Fibroblast of lung (primary cell): ENCODE measurements at places on chromosomes 1 and 21. TPM values are rescaled to one million over a fixed set of nuclear protein-coding genes. Genes with fewer than 3 reads are reported as not detected.

The GPR153 gene
- total RNA-seq, result 8.9 and 13.4 TPM in 2 replicates

The YOD1 gene
- 5.6 and 6.2 TPM in 2 replicates for total RNA-seq

The PRAMEF7 gene
- not detected in 2 replicates for total RNA-seq

DNA sequence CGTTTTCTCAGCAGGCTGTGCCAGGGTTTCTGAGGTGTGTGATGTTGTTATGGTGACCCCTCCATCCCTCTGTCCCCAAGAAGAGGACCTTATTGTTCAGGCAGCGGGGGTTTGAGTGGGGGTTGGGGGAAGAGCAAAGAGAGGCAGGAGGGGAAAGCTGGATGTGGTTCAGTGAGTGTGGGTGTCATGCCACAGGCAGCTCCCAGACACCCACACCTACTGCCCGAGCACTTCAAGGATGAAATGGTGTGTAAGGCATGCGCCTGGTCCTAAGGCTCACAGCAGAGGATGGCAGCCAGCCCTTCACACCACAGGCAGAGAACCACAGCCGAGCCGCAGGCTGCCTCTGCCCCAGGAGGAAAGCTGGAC is 49.9 kb upstream of the STUM start:
- H3K27ac ChIP-seq, result no peak overlapping the region
- H3K4me3 ChIP-seq, result no peak overlapping the region
- H3K4me1 ChIP-seq, result no peaks in the 10 kb centered on the region
- no peaks in the 10 kb centered on the region for H3K36me3 ChIP-seq
- no peak for DNase-seq

DNA sequence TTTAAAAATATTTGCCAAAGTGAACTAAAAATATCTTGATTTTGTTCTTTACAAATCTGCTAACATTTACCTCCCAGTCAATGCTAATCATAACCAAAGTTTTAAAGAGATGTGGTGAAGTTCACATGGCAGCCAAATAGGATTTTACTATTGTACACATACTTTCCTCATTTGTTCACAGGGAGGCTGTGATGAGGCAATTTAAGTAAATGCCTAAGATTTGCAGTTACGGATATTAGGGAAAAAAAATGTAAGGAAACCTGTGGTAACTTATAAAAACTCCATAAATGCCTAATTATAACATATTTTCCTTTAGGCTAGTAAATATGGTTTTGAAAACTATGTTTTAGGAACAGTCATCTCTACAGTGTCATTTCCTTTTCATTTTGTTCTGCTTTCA is 32.4 kb downstream of the RGS5 start:
- peaks cover 29% of the 10 kb centered on the region for H3K4me1 ChIP-seq
- no peaks in the 10 kb centered on the region for H3K27me3 ChIP-seq
- H3K27ac ChIP-seq, result peak overlapping the region; percentile 35
- no peaks in the 10 kb centered on the region for H3K36me3 ChIP-seq

DNA sequence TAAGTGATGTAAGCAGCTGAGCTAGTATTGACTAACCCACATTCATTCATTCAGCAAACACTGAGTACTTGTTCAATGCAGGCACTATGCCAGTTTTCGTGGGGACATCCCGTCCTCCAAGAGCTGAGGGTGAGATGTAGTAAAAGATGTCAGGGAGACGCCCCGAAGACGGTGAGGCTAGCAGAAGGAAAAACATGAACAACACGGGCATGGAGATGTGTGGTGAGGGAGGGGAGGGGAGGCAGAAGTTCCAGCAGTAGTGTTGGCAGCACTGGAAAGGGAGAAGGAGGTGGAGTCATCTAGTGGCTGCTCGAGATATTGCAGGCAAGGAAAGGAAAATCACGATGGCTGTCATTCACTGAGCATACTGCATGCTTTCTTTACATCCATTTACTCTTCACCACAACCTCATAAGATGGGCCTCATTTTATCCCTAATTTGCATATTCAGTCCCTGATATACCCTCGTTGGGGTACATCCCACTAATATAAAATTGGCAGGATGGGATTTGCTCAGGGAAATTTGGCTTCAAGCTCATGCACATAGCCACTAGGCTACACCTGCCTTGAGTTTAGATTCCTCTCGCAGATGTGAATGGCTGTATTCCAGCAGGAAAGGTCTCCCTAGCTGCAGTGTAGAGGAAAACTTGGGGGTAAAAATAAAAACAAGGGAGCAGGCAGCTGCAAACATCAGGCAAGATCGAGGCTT is 14.5 kb downstream of the PDZK1IP1 start:
- no peak overlapping the region for H3K4me3 ChIP-seq
- H3K27me3 ChIP-seq, result no peaks in the 10 kb centered on the region
- H3K36me3 ChIP-seq, result no peaks in the 10 kb centered on the region
- no peak overlapping the region for H3K27ac ChIP-seq
- no peaks in the 10 kb centered on the region for H3K4me1 ChIP-seq
- DNase-seq, result peak; percentile 60

DNA sequence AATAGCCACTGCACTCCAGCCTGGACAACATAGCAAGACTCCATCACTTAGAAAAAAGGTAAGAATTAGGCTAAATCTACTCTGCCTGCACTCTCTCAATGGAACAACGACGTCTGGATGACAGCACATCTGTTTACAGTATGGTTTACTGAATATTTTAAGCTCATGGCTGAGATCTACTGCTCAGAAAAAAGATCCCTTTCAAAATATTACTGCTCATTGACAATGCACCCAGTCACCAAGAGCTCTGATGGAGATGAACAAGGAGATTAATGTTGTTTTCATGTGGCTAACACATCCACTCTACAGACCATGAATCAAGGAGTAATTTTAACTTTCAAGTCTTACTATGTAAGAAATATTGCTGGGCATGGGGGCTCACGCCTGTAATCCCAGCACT is 58.0 kb downstream of the SLC27A3 start:
- no peaks in the 10 kb centered on the region for H3K4me1 ChIP-seq
- H3K36me3 ChIP-seq, result peaks cover under 1% of the 10 kb centered on the region
- H3K4me3 ChIP-seq, result no peak overlapping the region
- H3K27me3 ChIP-seq, result no peaks in the 10 kb centered on the region

DNA sequence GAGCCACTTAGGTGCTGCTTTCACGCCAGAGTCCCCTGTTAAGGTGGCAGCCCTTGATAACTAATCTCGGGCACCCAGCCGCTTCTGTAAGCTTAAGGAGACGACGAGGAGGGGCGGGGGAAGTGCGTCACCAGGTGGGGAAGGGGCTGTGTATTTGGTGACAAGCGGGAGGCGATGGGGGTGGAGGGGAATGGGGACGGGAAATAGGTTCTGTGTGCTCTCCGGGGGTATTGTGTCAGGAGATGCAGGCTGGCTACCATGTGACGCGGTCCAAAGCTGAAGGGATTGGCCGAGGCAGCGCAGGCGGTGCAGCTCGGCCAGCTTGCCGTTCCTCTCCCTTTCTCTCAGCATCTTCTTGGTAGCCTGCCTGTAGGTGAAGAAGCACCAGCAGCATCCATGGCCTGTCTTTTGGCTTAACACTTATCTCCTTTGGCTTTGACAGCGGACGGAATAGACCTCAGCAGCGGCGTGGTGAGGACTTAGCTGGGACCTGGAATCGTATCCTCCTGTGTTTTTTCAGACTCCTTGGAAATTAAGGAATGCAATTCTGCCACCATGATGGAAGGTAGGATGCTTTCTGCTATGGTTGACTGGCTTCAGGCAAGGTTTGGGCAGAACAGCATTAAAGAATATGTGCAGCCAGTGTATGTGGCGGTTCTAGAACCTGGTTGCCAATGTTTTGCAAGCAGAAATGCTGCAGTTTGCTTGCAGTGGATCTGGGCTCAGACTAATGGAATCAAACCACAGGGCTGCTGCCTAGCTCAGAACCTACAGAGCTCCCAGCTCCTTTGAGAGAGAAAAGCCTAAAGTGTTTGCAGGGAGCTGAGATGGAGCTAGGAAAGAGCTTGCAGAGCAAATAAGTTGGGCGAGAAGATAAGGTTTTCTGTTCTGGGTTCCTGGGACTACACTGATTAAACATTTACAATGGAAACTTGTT is at the start of gene SGIP1:
Gene SGIP1 (plus strand): TSS at position 350 of the 937 bp plus-strand sequence. CDS start 206 bp downstream, at position 556.
- peak within 1 kb of the TSS; percentile 98 for H3K27ac ChIP-seq
- peaks cover 10% of the 10 kb centered on the region for H3K4me1 ChIP-seq
- no peaks in the 10 kb centered on the region for H3K36me3 ChIP-seq
- H3K4me3 ChIP-seq, result peak within 1 kb of the TSS; percentile 70

DNA sequence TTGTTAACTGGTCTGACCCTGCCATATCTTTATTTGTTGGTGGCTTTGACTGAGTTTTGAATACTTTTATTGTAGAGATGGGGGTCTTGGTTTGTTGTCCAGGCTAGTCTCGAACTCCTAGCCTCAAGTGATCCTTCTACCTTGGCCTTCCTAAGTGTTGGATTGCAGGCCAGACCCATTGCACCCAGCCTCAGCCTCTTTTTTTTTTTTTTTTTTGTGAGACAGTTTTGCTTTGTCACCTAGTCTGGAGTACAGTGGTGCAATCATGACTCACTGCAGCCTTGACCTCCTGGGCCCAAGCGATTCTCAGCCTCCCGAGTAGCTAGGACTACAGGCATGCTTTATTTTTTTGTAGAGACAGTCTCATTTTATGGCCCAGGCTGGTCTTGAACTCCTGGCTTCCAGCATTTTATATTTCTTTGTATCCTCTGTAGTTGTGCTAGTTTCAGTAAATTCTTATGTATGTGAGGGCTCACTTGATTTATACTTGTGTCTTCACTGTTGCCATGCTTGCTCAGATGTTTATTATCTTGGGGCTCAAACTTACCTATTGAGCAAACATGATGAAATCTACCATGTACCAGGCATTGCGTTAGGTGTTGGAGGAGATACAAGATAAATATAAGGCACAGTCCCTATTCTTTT is 24.1 kb downstream of the THRAP3 start:
- H3K27ac ChIP-seq, result peak overlapping the region; percentile 33
- H3K4me3 ChIP-seq, result no peak overlapping the region
- H3K27me3 ChIP-seq, result no peaks in the 10 kb centered on the region
- H3K36me3 ChIP-seq, result peaks cover 4% of the 10 kb centered on the region

DNA sequence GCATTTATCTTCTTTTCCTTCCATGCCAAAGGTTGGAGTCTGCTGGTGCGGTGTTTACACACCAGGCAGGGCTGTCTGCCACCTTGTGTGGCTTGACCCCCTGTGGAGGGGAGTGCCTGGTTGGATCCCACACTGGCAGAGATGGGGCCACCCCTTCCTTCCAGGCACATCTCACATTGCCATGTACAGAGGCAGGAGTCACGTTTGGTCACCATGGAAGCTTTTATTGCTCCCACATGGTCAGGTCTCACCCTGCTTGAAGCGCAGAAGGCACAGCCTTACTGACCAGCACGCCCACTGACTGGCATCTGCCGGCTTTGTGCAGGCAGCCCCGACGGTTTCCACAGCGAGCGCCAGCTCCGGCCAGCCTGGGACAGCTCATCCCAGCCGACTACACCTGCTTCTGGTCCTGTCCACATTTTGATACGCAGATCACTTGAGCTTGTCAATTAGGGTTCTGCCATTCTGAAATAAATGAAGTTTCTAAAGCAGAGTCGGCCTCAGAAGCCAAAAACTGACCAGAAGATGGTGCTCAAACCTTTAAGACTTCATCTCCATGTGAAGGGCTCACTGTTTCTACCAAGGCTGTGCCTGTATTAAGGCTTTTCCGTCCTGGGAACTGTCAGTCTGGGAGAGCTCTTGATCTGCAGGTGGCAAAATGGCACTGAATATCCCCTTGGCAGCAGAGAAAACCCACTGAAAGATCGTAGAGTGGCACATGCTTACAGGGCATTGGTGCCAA is 35.6 kb upstream of the EPHA8 start:
- no peaks in the 10 kb centered on the region for H3K27me3 ChIP-seq
- H3K27ac ChIP-seq, result no peak overlapping the region
- no peaks in the 10 kb centered on the region for H3K4me1 ChIP-seq

GRCh38 chr1:183543619-183544204 is 46.5 kb downstream of the NCF2 start:
- H3K4me3 ChIP-seq, result no peak overlapping the region
- no peaks in the 10 kb centered on the region for H3K27me3 ChIP-seq
- peaks cover 11% of the 10 kb centered on the region for H3K36me3 ChIP-seq
- no peak overlapping the region for H3K27ac ChIP-seq
- peak; percentile 81 for DNase-seq

DNA sequence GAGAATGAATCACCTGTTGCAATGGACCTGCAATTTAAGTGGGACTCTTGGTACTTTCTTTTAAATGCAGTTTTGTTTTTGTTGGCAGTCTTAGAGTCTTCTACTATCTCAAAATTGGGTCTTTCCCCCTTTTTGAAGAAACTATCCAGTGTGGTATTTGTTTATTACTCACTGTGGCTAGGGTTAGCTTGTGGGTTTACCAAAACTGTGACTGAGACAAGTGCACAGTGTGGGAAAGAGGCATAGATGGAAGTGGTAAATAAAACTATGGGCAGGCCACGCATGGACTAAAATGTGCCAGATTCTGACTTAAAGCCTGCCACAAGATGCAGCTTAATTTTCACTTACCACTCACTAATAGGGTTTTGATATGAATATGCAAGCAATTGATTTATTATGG is 1441.7 kb downstream of the PLA2G4A start:
- H3K4me3 ChIP-seq, result no peak overlapping the region
- H3K27me3 ChIP-seq, result no peaks in the 10 kb centered on the region
- H3K4me1 ChIP-seq, result no peaks in the 10 kb centered on the region
- no peak overlapping the region for H3K27ac ChIP-seq
- no peaks in the 10 kb centered on the region for H3K36me3 ChIP-seq
- no peak for DNase-seq

DNA sequence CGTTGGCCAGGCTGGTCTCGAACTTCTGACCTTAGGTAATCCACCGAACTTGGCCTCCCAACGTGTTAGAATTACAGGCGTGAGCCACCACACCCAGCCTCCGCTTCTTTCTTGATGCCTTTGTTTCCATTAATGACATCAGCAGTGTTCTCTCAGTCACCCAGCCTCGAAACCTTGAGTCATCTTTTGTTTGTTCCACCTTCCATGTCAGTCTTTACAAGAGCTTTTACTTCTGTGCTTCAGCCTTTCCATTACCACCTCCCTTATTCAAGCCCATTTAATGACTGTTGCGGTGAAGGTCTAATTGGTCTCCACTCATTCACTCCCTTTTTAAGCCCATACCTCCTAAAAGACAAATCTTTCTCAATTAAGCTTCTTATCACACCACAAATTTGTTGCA is 146.6 kb upstream of the ADGRL2 start:
- no peak for DNase-seq
- H3K4me3 ChIP-seq, result no peak overlapping the region
- no peak overlapping the region for H3K27ac ChIP-seq

DNA sequence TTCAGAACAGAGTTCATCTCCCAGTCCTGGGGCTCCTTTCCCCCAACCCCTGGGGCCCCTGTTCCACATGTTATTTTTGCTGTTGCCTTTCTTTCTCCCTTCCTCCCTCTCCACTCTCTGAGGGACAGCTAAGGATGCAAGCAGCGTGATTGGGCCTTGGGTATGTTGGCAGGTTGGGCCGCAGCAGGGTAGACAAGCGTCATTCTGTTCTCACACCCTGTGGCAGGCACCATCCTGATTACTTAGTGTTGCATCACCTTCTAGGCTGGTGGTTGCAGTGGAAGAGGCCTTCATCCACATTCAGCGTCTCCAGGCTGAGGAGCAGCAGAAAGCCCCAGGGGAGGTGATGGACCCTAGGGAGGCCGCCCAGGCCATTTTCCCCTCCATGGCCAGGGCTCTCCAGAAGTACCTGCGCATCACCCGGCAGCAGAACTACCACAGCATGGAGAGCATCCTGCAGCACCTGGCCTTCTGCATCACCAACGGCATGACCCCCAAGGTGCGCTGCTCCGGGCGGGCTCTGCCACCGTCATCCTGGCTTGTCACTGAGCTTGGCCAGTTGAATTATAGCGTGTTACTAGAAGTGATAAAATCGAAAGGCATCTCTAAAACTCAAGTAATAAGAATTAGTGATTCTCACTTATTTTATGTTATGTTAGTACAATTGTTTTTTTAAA is 43.4 kb downstream of the VANGL1 start:
- H3K36me3 ChIP-seq, result peaks cover 2% of the 10 kb centered on the region
- H3K27ac ChIP-seq, result no peak overlapping the region
- H3K4me3 ChIP-seq, result no peak overlapping the region
- H3K4me1 ChIP-seq, result no peaks in the 10 kb centered on the region
- no peak for DNase-seq
- no peaks in the 10 kb centered on the region for H3K27me3 ChIP-seq
